ENCODE measurements at places on chromosomes 1 and 21.
A peak's percentile ranks its signal among the peaks of the same experiment; 100 is the strongest.

DNA sequence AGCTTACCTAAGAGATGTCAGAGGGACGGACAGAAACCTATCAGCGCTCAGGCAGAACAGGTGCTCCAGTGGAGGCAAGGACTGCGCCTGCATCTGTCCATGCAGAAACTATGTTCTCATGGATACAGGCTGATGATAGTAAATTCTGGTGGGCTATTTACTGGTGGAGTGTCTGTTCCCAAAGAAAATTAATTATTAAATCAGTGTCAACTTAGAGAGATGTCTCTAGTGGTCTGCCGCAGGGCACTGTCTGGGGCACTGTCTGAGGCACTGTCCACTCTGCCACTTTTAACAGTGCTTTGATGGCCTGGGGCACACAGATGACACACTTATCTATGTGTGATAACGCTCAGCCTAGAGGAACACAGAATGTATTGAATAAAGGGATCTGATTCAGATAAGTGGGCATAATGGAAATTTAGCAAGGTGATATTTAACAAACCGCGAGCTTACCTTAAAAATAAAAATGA, 148.1 kb downstream of the RGS7 start:
- no peak for DNase-seq

- peak; percentile 96 for DNase-seq
These were observed 110.9 kb downstream of the RGL1 start for GRCh38 chr1:183915625-183916510.

DNA sequence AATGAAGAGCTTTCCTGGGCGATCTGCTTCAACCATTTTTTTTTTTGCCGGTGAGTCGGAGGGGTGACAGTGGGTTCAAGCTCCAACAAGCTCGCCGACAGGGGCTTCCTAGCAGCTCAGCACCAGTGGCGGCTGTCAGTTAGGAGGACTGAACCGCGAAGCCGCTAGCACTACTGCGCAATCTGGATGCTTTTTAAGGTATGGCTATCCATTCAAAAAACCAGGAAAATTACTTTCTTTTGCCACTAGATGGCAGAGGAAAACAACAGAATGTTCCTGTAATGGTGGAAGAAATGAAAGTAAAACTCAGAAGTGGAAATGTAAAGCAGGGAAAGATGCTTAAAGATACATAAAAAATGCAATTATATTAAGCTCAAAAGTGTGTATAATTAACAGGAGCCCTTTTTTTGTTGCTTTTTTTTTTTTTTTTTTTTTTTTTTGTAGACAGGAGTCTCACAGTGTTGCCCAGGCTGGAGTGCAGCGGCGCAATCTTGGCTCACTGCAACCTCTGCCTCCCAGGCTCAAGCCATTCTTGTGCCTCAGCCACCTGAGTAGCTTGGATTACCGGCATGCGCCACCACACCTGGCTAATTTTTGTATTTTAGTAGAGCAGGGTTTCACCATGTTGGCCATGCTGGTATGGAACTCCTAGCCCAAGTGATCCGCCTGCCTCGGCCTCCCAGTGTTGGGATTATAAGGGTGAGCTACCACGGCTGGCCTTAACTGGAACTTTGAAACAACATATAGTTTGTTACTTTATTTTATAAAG, 8.5 kb downstream of the KYAT3 start:
- peak; percentile 73 for DNase-seq

DNA sequence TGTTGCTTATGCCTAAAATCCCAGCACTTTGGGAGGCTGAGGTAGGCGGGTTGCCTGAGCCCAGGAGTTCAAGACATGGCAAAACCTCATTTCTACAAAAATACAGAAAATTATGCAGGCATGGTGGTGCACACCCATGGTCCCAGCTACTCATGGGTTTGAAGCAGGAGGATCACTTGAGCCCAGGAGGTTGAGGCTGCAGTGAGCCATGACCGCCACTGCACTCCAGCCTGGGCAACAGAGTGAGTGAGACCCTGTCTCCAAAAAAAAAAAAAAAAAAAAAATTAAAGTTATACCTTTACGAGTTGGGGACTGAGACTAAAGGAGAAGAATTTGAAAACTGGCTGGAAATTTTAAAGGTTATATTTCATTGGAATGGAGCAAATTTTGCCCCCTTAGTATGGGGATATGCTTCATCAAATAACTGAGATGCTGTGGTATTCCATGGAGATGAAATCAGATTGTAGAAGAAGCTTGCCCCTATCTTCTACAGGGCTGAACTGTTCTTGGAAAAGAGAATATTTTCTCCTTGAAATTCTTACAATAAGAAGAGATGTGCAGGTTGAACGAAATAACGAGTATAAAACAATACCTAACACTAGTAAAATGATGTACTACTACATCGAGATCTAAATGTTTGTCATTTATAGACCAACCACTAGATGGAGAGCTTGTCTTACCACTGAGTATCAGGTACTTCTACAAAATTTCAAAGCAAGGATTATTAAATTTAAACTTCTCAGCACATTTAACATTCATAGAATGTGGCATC, 34.9 kb upstream of the SCYL3 start:
- DNase-seq, result peak; percentile 52

- DNase-seq, result no peak
These were observed 43.7 kb downstream of the CDK18 start for GRCh38 chr1:205547936-205548827.

DNA sequence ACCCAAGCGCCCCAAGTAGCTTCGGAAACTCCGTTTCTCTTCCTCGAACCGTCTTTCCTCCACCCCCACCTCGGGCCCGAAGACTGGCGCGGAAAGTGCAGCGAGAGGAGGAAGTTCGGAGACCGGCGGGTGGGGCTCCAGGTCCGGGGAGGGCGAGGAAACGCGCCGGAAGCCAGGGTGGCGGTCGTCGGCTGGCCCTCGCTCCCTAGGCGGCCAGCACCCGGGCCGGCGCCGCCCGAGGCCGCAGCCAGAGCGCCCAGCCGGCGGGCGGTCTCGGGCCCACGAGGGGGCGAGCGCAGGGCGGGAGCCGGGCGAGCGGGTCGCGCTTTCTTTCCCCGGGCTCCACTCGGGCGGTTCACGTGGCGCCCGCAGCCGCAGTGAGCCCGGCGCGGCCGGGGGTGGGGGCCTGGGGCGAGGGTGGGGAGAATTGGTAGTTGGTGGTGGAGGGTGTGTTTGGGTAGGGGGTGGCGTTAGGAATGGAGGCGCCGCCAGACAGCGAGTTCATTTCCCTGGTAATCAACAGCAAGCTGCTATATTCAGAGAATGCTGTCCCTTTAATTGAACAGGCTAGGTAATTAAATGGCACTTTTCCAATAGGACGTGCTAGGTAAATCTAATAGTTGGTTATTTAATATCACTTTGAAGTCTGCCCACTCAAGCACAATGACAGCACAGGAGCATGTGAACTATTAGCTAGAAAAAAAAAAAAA, 6.7 kb downstream of the LMO4 start:
- DNase-seq, result peak; percentile 72

DNA sequence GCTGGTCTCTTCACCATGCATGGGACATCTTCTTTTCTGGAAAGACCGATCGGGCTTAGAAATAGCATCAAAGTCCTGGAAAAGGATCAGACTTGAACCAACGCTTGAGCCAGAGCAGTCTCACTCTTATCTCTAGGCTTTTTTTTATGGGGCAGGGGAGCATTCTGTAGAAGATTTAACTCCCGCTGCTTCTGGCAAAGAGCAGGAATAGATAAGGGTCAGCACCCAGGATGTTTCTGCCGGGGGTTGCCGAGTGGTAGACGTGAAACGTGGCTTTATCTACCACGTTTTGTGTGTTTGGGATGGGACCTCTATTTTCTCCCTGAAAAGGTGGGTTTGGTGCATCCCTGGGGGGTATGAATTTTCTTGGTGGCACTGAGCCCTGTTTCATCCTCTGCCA, 18.8 kb downstream of the SPSB1 start:
- no peak for DNase-seq

GRCh38 chr1:184276416-184276815, 110.4 kb upstream of the C1orf21 start:
- no peak for DNase-seq

DNA sequence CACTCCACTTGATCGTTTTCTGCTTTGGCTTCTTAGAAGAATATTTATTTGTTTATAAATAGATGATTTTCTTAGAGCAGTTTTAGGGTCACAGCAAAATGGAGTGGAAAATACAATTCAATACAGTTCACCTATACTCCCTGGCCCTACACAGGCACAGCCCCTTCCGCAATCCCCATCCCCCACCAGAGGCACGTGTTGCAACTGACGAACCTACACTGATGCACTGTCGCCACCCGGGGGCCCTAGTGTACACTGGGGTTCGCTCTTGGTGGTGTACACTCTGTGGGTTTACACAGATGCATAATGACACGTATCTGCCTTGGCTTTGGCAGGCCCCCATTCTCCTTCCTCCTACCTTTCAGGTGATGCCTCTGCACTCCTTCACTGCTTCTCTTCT, 8.0 kb downstream of the ECHDC2 start:
- DNase-seq, result no peak

- DNase-seq, result peak; percentile 76
These were observed 5.1 kb downstream of the HSPB7 start for GRCh38 chr1:16012590-16013219.

GRCh38 chr1:43979528-43980254, 681 bp downstream of the B4GALT2 start:
- peak; percentile 63 for DNase-seq

DNA sequence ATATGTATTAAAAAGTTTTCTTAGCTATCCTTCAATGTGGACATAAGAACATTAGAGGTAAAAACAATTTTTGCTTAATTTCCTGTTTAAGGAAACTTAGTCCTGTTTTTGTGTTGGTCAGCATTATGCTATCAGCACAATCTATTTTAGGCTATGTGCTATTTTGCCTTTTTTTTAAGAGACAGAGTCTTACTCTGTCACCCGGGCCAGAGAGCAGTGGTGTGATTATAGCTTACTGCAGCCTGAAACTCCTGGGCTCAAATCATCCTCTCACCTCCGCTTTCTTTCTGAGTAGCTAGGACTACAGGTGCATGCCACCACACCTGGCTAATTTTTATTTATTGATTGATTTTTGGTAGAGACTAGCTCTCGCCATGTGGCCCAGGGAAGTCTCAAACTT, 199.1 kb upstream of the TMPRSS15 start:
- no peak for DNase-seq

DNA sequence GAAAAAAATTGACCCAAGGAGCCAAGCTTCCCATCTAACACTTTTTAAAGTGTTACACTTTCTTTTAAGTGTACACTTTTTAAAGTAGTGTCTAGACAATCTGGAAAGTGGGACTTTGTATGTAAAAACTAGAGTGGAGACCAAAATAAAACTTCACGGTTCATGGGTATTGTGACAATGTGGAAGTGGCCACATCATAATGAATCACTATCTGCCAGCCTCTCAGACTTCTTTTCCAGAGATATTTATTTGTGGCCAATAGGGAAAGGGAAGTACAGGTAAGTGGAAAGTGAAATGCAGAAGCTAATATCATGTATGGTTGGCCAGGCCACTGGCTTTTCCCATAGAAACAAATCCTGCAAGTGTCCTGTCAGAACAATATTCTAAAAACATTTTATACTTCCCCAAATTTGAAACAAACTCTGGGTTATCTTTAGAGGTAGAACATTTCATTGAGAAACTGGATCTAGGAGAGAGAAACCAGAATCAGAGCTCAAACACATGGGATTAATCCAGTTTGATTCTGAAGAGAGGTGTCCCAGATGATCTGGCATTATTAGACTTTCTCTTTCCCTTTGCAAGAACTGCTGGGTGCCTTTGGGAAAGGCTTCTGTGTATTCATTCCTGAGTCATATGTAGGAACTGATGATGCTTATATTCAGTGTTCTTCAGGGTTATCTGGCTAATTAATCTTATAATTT, 2.0 kb downstream of the TNFSF18 start:
- peak; percentile 46 for DNase-seq

GRCh38 chr1:183106166-183106565, 79.9 kb upstream of the LAMC2 start:
- no peak for DNase-seq

GRCh38 chr1:187074445-187075048, 245.8 kb downstream of the PLA2G4A start:
- no peak for DNase-seq

DNA sequence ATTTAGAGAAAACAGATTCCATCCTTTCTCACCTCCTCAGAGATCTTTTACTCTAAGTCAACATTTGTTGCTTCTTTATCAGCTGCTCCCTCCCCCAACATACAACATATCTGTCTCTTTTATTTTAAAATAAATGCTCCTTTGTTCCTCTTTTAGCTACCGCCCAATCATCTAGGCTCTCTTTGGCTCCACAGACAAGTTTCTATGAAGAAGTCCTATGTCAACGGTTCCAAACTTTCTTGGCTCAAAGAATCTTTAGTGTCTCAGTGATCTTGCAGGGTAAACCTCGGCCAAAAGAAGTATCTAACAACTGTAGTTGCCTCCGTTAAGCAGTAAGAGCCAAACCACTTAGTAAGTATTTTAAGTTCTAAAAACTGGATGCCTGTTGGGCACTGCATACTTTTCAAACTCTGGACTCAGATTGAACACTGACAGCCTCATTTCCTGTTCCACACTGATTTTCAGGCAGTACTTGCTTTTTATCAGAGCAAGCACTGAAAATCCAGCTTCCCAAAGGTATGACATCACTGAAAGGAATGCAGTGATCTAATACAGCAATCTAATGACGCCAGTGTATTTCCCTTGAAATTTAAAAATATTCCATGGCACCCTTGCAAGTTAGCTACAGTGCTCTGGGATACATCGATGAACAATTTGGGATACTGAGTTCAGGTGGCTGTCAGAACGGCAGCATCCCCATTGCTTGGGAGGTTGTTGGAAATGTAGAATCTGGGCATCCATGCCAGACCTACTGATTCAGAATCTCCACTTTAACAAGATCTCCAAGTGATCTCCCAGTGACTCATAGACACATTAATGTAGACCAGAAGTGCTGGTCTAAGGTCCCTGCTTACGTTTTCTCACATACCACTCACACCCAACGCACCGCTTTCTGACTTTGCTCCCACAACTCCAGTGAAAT, 26.8 kb downstream of the EGLN1 start:
- peak; percentile 88 for DNase-seq

DNA sequence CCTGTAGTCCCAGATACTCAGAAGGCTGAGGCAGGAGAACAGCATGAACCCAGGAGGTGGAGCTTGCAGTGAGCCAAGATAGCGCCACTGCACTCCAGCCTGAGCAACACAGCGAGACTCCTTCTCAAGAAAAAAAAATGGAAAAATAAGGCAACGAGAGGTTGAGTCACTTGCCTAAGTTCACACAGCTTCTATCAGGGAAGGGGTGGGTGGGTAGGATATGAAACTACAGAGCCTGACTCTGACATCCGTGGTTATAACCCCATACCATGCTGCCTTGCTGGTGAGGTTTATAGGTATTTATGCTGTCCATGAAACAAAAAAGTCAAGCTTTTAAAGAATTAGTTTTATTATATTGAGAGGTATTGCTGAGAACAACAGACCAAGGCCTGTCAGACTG, 61.5 kb upstream of the RAB4A start:
- DNase-seq, result no peak

- peak; percentile 71 for DNase-seq
These were observed 92.9 kb upstream of the IVNS1ABP start for GRCh38 chr1:185409763-185410528.

DNA sequence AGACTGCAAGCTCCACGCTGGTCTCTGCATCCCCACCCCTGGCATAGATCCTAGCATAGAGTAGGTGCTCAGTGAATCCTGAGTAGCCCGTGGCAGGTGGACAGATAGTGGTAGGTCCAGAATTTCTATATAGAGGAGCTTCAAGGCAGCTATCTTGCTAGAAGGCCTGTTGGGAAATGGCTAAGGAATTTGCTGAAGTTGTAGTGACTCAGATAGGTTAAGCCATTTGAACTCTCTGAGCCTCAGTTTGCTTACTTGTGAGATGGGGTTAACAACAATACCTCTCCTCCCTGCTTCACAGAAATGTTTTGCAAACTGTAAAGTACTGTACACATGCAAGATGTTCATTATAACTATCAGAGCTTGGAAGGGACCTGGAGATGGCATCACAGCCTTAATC, 23.4 kb upstream of the EPHB2 start:
- no peak for DNase-seq
